ENCODE measurements at places on chromosomes 6 and 20. TPM values are rescaled to one million over a fixed set of nuclear protein-coding genes. Genes with fewer than 3 reads are reported as not detected.

The TSPYL4 gene
- total RNA-seq, result 22.0 TPM

The ANKRD66 gene
- not detected for total RNA-seq

The LTB gene
- total RNA-seq, result not detected

The PSORS1C1 gene
- 0.28 TPM for total RNA-seq

The SIRPB2 gene
- total RNA-seq, result not detected

The WFDC2 gene
- total RNA-seq, result not detected

The MEI4 gene
- total RNA-seq, result not detected

The DEFB118 gene
- total RNA-seq, result not detected

The ERVFRD-1 gene
- not detected for total RNA-seq

The ZNF343 gene
- 18.9 TPM for total RNA-seq

The RSPH9 gene
- total RNA-seq, result under 0.01 TPM

The COQ3 gene
- 8.2 TPM for total RNA-seq

The HLA-DRA gene
- total RNA-seq, result not detected

The KCNK5 gene
- total RNA-seq, result not detected

The WFDC5 gene
- not detected for total RNA-seq

The MOG gene
- total RNA-seq, result not detected

The TTLL9 gene
- total RNA-seq, result not detected

The PRR18 gene
- total RNA-seq, result not detected

The HMGA1 gene
- 129 TPM for total RNA-seq

The RSPH4A gene
- total RNA-seq, result under 0.01 TPM

The FGD2 gene
- total RNA-seq, result not detected

The CENPB gene
- total RNA-seq, result 72.2 TPM

The ASIP gene
- total RNA-seq, result not detected
